ENCODE measurements at places on chromosomes 16 and 17.

DNA sequence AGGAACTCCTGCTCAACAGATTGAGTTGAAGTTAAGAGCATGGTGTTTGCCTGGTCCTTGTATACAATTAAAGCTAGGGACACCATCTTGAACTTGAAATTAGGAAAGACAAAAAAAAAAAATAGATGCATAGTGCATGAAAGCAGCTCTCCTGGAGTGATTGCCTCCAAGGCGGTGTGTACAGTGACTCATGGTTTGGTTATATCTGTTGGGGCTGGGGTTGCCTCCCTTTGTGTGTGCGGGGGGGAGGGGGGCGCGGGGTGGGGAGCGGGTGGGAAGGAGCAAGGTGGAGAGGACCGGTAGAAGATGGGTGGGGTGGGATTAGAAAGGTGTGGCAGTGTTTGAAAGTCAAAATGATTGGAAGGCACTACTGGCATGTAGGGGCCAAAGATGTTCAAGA lies 3.4 kb downstream of the TMED6 start:
- no peak for DNase-seq

GRCh38 chr16:88524973-88525662 lies 45.1 kb upstream of the ZC3H18 start:
- DNase-seq = no peak

- DNase-seq = no peak
These were observed 3.0 kb upstream of the GAN start for GRCh38 chr16:81311762-81312161.

DNA sequence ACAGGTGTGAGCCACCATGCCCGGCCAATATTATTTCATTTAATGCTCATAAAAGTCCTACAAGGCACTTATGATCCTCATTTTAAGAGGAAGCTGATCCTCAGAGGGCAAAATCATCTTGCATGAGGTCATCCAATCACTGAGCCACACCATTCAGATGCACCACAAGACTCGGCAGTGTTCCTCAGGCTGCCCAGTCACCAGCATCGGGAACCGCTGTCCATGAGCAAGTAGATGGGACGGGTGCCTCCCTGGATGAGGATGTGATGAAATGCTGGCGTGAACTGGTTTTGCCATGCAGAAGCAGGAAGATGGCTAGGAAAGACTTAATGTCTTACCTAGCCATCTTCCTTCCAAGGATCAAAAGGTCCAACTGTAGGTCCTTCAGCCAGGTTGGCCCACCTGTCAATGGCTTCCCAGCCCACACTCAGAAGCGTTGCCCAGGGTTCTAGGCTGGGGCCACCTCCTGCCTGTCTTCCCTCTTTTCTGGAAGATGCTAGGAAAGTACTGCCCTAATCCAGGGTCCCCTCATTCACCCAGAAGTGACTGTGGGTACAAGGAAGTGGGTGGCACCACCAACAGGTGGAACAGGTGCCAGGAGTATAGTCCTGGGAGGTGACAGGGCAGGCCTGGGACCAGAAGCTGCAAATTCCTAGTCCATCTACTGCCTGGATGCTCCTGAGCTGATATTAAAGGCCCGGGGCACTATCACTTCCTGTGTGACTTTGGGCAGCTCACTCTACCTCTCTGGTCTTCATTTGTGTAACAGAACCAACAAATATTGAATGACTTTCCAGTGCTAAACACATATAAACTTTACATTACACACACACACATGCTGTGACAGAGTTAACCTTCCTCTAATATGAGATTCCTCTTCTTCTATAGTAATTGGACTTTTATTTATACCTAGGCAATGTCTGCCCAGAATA lies 32.2 kb upstream of the CRYBA1 start:
- DNase-seq = no peak

GRCh38 chr17:81821603-81822311 lies 11.3 kb downstream of the MCRIP1 start:
- DNase-seq = no peak

GRCh38 chr17:56887552-56888467 lies 26.0 kb downstream of the TRIM25 start:
- no peak for DNase-seq

DNA sequence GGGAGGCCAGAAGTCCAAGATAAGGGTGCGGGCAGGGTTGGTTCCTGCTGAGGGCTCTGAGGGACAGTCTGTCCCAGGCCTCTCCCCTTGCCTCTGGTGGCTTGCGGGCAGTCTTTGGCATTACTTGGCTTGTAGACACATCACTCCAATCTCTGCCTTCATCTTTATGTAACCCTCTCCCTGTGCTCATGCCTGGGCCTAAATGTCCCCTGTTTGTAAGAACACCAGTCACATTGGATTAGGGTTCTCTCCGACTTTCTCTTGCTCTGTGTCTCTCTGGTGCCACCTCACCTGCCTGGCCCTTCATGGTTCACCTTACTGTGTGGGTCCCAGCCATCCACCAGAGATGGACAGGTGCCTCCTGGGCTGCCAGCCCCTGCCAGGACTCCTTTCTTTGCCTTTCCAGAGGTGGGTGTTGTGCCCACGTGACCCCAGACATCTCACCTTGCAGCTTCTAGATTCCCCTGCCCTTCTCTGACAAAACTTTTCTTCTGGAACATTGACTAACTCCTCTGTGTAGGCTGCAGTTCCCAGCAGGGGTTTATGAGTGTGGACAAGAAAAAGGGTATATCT lies 205.8 kb downstream of the MSI2 start:
- DNase-seq = no peak

DNA sequence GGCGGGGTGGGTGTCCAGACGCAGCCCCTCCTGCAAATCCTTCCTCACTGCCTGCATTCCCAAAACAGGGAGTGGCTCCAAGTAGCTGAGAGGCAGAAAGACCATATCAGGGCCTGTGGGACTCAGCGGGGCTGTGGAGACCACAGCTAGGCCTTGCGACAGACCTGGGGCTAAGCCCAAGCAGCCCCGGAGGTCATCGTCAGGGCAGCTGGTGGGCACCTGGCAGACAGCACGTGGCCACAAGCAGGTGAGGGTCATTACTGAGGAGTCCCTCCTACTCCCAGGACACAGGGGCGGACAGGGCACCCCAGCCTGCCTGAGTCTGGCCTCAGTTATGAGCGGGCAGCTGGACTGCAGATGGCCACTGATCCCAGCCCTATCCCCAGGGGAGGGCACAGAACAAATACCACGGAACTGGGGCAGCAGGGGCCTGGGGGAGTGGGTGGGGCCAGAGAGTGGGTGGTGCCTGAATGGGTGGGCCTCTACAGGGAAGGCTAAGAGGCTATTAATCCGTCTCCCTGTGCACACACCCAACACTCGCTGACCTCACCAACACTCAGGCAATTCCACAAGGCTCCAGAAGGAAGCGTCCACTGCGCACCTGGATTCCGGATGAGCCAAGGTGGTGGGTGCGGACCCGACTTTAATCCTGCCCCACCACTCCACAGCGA lies 8.5 kb downstream of the HS3ST6 start:
- no peak for DNase-seq

GRCh38 chr16:396605-397004 lies 394 bp upstream of the NME4 start:
- DNase-seq = peak; percentile 35

DNA sequence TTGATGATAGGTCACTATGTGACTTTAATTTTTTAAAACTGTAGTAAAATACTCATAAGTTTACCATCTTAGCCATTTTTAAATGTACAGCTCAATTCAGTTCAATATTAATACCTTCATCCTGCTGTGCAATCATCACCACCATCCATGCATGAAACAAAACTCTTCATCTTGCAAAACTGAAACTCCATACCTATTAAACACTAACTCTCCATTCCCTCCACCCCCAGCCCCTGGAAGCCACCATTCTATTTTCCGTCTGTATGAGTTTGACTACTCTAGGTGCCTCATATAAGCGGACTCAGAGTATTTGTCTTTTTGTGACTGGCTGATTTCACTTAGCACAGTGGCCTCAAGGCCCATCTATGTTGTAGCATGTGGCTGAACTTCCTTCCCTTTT lies 9.4 kb upstream of the CNEP1R1 start:
- no peak for DNase-seq

- peak; percentile 38 for DNase-seq
These were observed 255.6 kb upstream of the HSBP1 start for GRCh38 chr16:83552228-83552627.

- no peak for DNase-seq
These were observed 149.3 kb upstream of the KCNJ18 start for GRCh38 chr17:21542991-21543390.

DNA sequence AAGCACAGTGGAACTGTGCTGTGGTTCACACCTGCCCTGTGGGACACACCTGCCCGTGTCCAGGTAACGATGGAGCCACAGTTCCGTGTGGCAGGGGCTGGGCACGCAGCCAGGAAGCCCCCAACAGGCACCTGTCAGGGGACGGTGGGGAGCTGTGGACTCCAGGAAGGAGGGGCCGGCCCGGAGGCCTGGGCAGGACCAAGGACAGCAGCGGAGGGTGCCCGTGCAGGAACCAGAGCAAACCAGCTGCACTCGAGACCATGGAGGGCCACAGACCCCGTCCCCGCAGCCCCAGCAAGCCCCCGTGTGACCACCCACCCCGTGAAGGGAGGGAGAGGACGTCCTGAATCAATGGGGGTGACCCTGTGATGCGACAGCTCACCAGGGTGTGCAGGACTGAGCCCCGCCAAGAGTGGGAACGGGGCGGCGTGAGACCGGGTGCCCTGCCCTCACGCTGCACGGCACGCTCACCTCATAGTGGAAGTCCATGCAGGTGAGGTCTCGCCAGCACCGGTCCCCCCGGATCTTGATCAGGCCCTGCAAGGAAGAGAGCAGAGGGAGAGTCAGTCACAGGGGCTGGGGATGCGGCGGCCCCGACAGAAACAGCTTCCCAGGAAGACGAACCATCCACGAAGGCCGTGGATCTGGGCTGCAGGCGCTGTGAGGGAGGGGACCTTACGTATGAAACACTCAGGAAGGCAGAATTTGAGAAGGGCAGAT lies 78.1 kb downstream of the LMF1 start:
- no peak for DNase-seq

- peak; percentile 54 for DNase-seq
These were observed 75.5 kb downstream of the BMERB1 start for GRCh38 chr16:15509593-15510535.

GRCh38 chr16:53692146-53692545 lies 11.5 kb downstream of the RPGRIP1L start:
- no peak for DNase-seq

- no peak for DNase-seq
These were observed 29.9 kb upstream of the CHMP6 start for GRCh38 chr17:80961541-80962330.

DNA sequence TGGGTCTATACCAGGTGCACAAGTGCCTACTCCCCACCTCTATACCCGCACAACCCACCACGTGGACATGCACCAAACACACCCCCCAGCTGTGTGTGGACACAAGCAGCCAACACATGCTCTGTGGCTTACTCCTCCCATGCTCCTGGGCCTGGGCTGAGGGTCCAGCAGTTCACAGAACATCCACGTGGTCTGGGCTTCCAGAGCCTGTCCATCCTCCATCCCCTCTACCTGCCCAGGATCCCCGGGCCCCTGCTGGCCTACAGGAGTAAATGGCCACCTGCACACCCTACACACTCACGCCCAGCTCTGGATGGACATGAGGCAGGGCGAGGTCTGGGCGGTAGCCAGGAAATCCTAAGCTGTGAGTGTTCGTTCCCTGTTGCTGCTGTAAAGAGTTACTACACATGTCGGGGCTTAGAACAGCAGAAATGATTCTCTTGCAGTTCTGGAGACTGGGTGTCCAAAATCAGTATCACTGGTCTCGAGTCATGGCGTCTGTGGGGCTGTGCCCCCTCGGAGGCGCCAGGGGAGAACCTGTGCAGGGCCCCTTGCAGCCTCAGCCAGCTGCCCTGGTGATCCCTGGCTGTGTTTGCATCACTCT lies 15.0 kb upstream of the RAI1 start:
- DNase-seq = peak; percentile 73

DNA sequence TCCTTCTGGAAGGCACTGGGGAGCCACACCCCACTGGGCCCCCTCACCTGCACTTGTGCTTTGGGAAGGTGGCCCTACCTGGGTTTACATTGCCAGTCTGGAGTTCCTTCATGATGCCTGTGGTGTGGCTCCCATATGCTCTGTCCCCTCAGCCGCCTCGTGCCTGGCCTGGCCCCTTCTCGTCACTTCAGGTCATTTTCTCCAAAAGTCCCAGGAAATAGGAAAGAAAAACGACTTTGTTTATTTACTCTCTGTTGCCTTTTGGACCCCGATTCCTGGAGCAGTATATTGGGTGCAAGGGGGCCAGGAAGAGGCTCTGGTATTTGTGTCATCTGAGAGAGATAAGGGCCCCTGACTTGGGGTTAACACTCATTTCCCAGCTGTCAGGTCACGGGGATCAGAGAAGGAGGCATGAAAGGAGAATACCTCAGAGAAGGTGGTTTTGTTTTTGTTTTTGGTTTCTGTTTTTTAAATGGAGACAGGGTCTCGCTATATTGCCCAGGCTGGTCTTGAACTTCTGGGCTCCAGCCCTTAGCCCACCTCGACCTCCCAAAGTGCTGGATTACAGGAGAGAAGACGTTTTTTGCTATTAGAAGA lies 4.7 kb downstream of the SOCS3 start:
- no peak for DNase-seq

GRCh38 chr17:62862251-62862650 lies 54.1 kb upstream of the MARCHF10 start:
- DNase-seq = no peak

- DNase-seq = no peak
These were observed 383 bp downstream of the ZNF598 start for GRCh38 chr16:2009164-2009711.

- peak; percentile 80 for DNase-seq
These were observed 23.0 kb downstream of the ARHGAP23 start for GRCh38 chr17:38451030-38451839.
